Putamen (tissue), 1 donor: ENCODE measurements at places on chromosomes 16 and 17.

DNA sequence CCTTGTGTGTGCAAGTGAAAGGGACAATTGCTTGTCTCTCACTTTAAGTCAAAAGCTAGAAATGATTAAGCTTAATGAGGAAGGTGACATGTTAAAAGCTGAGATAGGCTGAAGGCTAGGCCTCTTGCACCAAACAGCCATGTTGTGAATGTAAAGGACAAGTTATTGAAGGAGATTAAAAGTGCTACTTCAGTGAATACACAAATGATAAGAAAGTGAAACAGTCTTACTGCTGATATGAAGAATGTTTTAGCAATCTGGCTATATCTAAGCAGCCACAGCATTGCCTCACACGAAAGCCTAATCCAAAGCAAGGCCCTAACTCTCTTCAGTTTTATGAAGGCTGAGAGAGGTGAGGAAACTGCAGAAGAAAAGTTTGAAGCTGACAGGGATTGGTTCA is 71.0 kb downstream of the CDRT15 start:
- DNase-seq: no peak

DNA sequence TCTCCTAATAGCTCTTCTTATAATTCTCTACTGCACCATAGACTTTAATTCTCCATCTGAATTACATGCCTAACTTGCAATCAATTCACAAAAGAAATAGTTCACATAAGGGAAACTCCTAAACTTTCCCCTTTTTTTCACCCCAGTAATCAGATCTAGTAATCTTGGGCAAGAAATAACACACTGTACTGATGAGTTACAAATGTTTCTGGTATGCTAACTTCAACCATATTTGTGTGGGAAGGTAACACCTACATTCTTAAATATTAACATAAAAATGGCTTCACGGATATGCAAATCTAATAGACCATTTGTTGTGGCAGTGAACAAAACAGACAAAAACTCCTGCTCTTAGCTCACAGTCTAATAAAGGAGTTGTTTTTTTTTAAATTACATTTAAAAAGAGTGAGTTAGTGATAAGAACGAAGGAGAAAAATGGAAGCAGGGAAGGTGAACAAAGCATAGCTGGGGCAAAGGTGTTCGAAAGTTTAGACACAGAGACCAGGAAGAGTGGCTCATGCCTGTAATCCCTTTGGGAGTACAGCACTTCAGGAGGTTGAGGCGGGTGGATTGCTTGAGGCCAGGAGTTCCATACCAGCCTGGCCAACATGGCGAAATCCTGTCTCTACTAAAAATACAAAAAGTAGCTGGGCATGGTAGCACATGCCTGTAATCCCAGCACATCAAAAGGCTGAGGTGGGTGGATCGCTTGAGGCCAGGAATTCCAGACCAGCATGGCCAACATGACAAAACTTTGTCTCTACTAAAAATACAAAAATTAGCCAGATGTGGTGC is 34.8 kb downstream of the CMTM3 start:
- no peak for DNase-seq

GRCh38 chr16:83899272-83899897 is 470 bp downstream of the MLYCD start:
- DNase-seq: no peak

DNA sequence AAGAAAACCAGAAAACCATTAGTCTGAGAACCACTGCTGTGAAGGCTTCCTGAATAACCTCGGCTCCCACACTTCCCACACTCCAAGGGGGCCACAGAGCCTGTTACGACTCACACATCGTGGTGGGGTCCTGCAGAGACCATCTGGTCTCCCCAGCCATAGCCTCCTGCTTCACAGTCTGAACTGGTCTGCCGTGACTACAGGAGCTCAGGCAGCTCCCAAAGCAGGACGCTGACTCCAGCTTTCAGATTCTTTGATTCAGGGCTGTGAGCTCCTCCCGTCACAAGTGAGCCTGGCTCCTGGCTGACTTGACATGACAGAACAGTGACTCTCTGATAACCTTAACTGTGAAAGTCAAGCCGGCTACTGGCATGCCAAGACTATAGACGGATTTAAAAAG is 37.8 kb downstream of the CYB5D2 start:
- DNase-seq: no peak

- no peak for DNase-seq
Measured at GRCh38 chr16:57616241-57616640, 12.2 kb upstream of the ADGRG1 start.
